ENCODE measurements at places on chromosomes 3 and 15.

- DNase-seq: no peak
These were observed 471.7 kb upstream of the MCTP2 start for GRCh38 chr15:93759629-93760028.

GRCh38 chr15:58118272-58118671 is 19.9 kb upstream of the AQP9 start:
- no peak for DNase-seq

DNA sequence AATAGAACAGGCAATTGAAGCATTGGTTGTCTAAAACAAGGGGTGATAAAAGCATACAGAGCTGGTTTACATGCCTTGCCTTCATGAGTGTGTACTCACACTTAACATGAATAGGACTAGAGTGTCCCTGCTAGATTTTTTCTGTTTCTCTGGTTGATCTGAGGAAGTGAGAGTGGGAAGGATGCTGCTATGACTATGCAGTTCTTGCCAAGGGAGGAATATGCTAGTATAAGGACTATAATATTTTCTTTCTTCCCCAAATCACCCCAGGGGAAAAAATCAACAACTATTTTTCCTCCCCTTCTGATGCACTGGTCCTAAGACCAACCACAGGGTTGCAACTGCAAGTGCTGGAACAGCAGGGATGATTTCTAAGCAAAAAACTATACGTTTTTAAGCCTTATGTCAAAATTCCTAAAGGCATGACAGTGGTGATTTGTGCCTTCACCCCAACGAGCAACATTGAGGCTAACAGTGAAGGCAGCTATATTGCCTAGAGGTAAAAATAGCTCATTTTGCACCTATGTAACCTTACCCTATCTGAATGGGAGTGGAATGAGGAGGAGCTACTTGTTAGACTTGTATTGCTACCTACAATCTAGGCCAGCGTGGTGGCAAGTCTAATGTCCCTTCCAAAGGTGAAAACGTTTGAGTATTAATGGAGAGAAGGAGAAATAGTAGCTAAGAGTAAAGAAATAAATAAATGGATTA is 33.5 kb upstream of the USP8 start:
- DNase-seq: no peak

DNA sequence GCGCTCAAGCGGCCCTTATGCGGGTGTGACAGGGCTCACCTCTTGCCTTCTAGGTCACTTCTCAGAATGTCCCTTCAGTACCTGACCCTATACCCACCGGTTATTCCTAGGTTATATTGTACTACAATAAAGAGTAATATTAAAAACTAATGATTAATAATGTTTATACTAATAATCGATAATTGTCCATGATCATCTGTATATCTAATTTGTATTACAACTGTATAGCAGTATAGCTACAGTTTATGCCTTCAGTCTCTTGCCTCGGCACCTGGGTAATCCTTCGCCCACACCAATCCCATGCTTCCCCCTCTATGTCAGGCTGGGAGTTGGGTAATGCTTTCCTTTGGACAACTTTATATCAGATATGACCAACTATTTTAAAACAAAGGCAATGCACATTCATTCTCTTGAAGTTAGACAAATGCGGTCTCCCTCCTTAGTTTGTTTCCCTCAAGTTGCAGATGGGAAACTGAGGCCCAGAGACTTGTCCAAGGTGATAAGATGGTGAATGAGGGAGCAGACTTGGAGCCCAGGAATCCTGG is 3.4 kb downstream of the FAH start:
- DNase-seq: no peak

- DNase-seq: no peak
These were observed 21.7 kb upstream of the PLXND1 start for GRCh38 chr3:129628169-129628522.

DNA sequence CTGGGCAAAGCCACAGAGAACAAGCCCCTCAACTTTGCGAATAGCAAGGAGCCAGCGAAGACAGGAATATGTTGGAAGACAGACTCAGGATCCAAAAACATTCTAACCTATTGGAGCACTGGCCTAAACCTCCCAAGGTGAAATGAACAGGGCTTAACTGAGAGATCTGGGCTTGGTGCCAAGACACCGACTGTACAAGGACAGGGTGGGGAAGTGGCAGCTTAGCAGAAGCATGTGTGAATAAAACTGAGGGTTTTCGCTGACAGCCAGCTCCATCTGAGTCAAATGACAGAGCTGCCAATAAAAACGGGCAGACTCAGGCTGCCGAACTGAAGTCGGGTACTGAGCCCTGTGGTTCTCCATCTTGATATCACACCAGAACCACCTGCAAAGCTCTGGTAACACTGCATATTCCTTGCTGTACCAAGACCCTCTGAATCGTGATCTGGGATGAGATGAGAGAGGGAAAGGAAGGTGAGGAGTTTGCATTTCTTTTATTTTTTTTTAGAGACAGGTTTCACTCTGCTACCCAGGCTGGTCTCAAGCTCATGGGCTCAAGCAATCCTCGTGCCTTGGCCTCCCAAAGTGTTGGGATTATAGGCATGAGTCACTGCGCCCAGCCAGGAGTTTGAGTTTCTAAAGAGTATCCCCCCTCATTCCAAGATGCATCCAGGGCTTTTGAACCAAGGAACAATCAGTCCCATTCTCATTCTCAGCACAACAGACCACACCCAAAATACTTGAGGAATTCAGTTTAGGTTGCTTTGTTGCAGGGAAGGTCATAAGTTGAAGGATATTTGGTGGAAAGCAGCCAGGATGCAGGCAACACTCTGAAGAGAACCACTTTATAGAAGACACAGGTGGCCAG is 6.0 kb upstream of the PLCB2 start:
- peak; percentile 72 for DNase-seq

GRCh38 chr3:27081992-27082607 is 287.1 kb downstream of the NEK10 start:
- DNase-seq: no peak

DNA sequence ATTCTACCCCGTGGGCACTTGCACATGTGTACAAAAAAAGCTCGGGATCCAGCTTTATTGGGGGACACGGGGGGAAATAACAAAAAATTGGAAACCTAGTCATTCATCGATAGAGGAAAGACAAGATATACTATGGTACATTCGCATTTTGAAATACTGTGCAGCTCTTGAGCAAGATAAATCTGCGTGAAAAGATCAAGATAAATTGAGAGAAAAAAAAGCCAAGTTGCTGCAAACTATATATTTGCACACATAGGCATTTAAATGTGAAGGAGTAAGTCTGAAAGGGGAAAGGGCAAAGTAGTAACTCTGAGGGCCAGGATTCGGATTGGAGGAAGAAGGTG is 620 bp upstream of the UBR1 start:
- DNase-seq: no peak

- DNase-seq: no peak
These were observed 33.2 kb downstream of the NR2F2 start for GRCh38 chr15:96363707-96364106.

DNA sequence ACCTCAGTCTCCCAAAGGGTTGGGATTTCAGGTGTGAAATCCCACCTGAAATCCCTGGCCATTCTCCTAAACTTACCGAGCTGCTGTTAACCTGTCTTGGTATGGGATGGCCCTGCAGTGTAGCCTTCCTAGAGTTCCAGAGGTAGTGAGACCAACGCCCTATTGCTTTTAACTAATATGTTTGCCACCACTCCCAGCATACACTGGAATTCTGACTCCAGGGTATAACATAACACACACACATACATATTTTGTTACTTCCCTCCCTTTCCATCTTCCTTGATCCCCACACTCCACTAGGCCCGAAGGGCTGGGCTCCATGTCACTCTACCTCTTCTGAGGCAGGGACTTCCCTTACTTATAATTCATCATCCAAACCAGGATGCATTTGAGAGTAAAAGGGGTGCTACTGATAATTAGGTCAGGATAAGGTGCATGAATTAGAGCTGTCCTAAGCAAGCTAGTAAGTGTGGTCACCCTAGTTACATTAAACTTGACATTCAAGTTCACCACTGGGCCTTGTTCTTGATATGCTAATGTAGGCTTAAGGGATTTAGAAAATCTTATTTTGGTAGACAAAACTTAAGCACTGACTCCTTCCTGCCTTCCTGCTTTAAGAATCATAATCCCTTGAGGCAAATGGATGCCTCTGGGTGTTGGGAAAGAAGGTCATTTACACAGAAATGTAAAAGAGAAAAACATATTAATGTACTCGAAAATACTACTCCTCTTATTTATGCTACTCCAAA is 317.6 kb downstream of the MAGI1 start:
- no peak for DNase-seq

DNA sequence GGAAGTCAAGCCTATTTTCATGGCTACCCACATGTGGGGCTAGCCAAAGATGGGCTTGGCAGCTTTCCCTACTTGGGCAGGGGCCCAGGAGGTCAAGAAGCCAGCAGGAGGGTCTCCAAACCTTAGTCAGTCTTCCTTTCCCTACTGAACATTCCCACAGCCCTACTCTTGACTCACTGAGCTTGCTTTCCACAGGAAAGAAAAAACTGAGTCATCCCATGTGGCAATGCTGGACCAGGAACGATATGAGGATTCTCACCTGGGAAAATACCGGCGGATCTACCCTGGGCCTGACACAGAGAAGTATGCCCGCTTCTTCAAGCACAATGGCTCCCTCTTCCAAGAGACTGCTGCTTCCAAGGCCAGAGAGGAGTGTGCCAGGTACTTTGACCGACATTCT is 3.7 kb upstream of the NGRN start:
- DNase-seq: no peak

DNA sequence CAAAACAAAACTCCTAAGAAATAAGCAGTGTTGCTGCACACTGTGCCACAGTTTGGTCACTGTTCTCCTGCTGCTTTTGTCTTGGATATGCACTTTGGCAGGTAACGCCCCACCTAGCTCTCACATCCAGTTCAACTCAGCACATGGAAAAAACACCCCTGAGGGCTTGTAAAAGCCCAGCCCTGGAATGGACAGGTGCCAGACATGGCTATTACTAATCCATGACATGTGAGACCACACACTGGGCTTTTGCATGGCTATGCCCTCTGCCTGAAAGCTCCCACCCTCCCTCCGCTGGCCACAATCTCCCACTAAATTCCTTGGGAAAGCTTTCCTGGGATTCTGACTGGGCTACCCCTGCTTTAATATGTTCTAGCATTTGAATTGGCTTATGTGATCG is 24.7 kb upstream of the ZBED2 start:
- no peak for DNase-seq

DNA sequence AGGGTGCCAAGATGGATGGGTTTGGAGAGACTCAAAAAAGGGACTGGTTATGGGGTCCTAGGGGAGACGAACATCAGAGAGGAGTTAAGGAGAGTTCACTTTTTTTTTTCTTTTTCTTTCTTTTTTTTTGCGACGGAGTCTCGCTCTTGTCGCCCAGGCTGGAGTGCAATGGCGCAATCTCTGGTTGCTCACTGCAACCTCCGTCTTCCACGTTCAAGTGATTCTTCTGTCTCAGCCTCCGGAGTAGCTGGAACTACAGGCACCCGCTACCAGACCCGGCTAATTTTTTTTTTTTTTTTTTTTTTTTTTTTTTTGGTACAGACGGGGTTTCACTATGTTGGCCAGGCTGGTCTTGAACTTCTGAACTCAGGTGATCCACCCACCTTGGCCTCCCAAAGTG is 1.2 kb downstream of the SPINT1 start:
- no peak for DNase-seq

DNA sequence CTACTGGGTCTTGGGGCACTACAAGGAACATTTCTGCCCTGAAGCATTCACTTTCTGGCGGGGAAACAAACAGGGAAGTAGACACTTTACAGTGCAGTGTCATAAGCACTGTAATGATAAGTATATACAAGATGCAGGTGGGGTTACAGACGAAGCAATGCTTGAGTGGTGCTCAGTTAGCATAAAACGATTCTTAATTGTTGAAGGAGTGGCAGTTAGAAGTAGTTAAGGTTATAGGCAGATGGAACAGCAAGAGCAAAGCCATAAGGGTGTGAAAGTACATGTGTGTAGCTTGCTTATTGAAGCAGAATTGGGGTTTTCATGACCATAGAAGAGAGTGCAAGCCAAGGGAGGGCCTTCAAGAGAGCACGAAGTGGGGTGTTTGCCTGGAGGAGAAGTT is 46.2 kb downstream of the SLC25A26 start:
- no peak for DNase-seq

GRCh38 chr15:77329202-77329601 is 90.7 kb downstream of the PEAK1 start:
- DNase-seq: no peak

- no peak for DNase-seq
These were observed 11.0 kb downstream of the LEKR1 start for GRCh38 chr3:156837115-156837514.

DNA sequence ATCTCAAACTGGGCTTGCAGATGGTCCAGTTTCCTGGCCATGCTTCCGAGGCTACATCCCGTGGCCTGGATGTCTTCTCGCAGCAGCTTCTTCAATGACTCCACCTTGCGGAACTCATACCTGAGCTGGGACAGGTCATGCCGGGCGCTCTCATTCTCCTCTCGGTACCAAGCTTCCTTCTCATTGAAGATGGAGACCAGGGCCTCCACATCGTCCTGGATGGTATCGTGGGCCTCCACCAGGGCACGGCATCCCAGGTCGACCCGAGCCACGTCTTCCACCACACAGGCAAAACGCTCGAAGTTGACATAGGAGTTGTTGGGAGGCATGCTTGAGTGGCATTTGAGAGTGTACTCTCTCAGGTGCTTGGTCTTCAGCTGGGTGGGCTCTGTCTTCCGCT is 89.2 kb upstream of the HERC1 start:
- no peak for DNase-seq
